GM12892 (cell line): ENCODE measurements at places on chromosomes 4 and X.

DNA sequence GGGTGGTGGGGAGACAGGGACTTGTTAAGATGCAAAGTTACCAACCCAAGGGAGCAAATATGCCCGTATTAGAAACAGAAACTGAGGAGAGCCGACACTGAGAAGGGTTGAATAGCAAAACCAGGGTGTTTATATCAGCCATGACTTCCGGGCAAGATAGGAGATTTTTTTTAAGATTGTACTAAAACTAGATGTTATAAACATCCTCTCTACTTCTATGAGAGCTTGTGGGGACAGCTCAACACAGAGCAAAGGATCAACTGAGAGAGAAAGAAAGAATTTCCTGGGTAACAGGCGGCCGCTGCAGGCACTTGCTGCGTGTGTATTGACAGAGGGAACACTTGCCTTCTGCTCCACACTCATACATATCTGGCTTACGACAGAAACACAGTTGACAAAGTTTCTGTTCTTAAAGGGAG, 49.1 kb upstream of the FBXW7 start:
- no peak for DNase-seq

GRCh38 chr4:48248559-48248953, 21.1 kb downstream of the TEC start:
- DNase-seq, result no peak

DNA sequence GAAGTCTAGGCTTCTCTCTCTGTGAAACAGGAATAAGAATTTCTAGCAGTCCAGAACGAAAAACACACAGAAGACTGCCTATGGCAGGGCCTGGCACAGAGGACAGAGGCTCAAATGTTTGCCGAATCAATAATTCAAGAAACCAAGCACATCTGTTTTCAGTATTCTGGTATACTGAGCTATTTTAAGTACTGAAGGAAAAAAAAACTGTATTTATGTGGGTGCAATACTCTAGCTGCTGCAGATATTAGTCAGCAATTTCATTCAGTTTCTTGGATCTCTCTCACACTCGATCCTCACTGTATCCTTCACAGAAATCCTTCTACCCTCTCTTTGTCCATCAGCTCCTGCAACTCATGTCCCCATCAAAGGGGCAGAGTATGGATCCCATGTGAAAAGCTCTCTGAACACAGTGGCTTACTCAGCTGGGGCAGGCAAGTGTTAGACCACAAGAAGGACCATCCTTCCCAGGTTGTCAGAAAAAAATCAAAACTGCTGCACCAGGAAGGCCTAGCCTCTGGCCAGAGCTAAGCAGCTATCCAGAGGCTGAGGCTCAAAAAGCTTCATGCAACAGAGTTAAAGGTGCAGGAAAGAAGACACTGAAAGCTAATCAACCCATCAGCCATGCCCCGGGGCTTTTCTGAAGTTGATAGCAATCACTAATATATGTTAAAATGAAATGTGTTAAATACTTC, 9.1 kb upstream of the USO1 start:
- DNase-seq, result no peak

DNA sequence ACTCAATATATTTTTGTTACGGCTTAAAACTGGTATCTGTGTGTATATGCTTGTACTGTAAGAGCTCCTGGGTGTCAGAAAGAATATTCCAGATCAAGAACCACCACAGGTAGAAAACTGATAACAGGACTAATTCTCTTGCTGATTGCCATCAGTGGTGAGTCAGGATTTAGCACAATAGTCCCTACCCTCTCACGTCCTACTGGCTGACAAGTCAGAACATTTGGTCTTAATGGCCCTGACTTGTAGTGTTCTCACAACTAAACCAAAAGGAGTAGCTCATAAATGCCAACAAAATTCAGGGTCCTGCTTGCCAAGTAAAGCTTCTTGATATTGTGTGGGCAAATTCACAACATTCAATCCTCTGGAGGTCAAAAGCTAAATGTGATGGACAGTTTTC, 105.2 kb upstream of the MAB21L2 start:
- no peak for DNase-seq

DNA sequence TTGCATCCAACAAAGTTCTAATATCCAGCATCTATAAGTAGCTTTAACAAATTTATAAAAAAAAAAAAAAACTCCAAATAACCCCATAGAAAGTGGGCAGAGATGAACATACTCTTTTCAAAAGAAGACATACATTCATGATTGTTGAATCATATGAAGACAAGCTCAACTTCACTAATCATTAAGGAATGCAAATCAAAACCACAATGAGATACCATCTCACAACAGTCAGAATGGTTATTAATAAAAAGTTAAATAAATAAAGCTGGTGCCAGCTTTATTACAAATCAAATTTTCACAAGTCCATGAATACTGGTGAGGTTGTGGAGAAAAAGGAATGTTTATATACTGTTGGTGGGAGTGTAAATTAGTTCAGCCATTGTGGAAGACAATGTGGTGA, 592.0 kb downstream of the IQCM start:
- no peak for DNase-seq

- DNase-seq, result no peak
These were observed 246.5 kb downstream of the RAPGEF2 start for GRCh38 chr4:159349332-159349731.

GRCh38 chr4:105965183-105965800, 70.0 kb downstream of the NPNT start:
- DNase-seq, result no peak

GRCh38 chr4:141275834-141276233, 55.1 kb downstream of the ZNF330 start:
- no peak for DNase-seq

DNA sequence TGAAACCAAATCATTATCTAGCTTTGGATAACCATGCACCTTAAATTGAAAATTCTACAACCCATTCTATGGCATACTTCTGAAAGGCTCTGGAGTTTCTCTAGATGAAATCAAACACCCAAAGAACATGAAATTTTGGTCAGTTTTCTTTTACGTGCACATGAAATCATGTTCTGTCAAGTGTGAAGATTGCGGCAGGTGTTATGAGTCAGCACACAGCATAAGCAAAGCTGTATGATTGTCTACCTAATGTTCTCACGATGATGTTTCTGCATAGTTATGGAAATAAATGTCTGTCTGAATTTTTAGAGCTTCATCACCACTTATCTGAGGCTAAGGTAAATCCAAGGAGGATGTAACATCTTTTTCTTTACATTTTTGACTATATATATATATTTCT, 495.3 kb downstream of the IL1RAPL1 start:
- DNase-seq, result no peak

DNA sequence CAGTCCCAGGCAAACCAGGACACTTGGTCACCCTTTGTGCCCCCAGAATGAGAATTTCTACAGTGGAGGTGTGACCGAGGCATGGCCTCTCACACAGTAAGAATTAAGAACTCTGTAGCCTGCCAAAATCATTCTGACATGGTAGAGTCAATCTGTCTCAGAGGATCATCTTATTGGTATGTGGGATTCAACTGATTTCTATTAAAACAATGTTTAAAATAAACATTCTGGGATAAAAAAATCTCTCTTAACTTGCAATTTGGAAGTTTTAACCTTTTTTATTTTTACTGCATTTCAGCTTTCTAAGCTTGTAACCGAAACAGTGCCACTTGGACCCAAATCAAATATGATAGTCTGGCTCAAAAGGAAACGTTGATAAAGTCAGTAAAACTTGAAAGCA, 165.4 kb upstream of the LDB2 start:
- DNase-seq, result no peak

GRCh38 chrX:68822641-68823410, 6.0 kb upstream of the EFNB1 start:
- no peak for DNase-seq

DNA sequence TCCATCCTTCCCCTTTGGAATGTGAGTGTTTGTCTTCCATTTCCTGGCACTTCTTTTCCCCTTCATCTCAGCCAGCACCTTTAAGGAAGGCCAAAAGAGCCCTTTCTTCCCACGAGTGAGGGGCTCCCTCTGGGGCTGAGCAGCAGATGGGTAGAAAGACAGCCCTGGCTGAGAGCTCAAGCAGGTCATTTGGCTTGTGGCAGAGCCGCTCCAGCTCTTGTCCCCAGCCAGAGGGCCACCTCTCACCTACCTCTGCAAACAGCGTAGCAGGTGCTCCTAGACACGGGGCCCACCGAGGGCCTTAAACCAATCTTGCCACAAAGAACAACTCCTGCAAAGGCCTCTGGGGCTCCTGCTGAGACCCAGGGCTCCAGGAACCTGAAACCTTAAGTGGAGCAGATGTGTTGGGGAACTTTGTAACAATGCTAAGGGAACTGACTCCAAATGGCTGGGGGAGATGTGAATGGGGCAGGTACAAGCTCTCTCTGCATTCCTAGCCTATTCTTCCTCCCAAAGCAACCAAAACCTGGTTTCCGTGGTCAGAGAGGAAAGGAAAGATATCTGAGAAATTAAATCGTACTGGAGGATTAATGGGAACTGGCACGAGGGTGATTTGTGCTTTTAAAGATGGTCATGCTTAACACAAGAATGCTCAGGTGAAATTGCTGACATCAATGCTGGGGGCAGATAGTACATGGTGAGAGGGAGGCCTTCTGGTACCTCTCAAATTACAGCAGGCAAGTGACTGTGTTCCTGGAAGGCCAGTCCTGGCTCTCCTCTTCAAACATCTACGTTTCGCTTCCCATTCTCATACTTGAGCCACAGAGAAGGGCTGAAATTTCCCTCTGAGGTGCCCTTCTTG, 27.0 kb downstream of the TFDP3 start:
- DNase-seq, result no peak

GRCh38 chrX:97267396-97268181, 383.9 kb downstream of the RPA4 start:
- DNase-seq, result no peak

GRCh38 chrX:115584696-115585095, 23.7 kb downstream of the PLS3 start:
- no peak for DNase-seq

DNA sequence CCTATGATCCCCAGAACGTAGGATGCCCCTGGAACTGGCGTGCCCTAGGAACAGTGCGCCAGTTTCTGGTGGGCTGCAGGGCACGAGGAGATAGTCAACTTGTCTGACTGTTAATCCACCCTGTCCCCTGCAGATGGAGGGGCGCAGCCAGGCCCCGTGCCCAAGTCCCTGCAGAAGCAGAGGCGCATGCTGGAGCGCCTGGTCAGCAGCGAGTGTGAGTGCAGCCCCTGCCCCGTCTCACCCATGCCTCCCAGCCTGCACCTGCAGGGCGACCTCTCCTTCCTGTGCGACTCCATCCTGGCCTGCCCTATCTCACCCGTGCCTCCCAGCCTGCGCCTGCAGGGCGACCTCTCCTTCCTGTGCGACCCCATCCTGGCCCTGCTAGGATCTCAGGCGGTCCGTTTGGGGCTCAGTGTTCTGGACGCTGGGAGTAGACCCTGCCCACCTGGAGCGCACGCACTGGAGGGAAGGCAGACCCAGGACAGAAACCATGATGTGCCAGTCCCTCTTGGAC, 22.2 kb downstream of the WFS1 start:
- no peak for DNase-seq

DNA sequence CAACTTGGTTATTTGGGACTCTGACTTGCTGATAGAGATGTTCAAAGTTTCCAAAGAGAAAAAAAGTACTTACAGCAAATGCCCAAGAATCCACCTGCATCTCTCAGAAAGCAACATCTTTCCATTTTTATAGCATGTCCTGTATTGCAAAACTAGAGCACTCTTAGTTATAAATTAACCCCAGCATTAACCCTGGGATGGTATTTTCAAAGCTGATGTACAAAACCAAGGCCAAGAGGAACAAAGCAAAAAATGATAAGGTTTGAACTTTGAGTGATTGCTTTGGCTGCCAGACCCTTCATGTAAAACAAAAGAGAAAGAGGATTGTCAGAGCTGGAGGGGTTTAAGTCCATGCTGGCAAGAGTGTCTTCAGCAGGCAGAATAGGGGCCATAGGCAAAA, at the start of gene SERPINA7:
SERPINA7 (minus strand) TSS at position 103 of the 400 bp plus-strand sequence. CDS start 1,669 bp downstream, outside the sequence.
- no peak for DNase-seq

- DNase-seq, result peak; percentile 30
These were observed 62.4 kb upstream of the PDLIM3 start for GRCh38 chr4:185597532-185598188.

GRCh38 chr4:102308032-102308799, 37.1 kb downstream of the SLC39A8 start:
- DNase-seq, result no peak

- no peak for DNase-seq
These were observed 228.4 kb downstream of the SPRY1 start for GRCh38 chr4:123624959-123625358.

GRCh38 chrX:37315511-37316248, 33.5 kb upstream of the PRRG1 start:
- DNase-seq, result no peak

DNA sequence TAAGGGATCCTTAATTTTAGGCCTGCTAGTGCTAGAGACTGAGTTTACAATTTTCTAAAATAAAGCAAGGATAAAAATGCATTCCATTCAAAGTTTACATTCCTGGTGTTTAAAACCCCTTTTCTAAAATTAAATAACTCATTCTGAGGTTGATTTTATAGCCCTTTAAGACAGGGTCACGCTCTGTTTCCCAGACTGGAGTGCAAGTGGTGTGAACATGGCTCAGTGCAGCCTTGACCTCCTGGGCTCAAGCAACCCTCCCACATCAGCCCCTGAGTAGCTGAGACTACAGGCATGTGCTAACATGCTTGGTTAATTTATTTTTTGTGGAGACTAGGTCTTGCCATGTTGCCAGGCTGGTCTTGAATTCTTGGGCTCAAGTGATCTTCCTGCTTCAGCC, 6.8 kb upstream of the CDKL2 start:
- no peak for DNase-seq

DNA sequence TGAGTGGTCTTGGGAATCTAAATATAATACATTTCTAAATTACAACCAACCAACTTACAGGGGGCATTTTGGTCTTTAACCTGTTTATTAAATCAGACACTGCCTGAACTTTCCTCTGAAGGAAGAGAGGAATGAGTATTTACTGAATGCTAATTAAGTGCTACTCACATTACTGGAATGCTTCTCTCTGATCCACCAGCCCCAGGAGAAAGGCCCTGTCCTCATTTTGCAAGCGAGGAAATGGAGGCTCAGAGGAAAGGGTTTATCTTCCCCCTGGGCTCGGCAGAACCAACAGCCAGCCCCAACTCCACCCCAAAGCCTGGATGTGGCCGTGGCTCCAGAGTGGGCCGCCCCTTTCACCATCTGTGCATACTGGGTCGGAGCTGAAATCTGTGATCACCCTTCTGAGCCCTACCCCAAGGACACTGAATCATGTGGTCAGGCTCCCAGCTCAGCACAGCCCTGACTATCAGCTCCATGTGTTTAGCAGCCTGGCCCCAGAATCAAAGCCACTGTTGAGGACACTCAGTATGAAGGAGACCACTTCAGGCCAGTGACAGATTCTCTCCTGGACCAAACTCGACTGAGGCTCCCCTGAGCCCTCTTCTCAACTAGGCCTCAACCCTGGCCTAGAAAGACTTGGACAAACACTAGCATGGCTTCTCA, 56.7 kb upstream of the ENPP6 start:
- no peak for DNase-seq

- DNase-seq, result no peak
These were observed 134.7 kb downstream of the PDE5A start for GRCh38 chr4:119493886-119494285.
